A549 treated with CpdA at 1 μM for 4 hours (cell line): ENCODE measurements at places on chromosomes 12 and 14. TPM values are rescaled to one million over a fixed set of nuclear protein-coding genes. Genes with fewer than 3 reads are reported as not detected.

Gene TRPV4
- 0.07 to 0.11 TPM (median 0.09 TPM) in 4 of 5 replicates, not detected in the other for total RNA-seq

Gene P2RX2
- total RNA-seq = not detected in 5 replicates

Gene LGR5
- total RNA-seq = 0.08 TPM in 1 of 5 replicates, not detected in the others

Gene FITM1
- total RNA-seq = 0.13 TPM in 1 of 5 replicates, not detected in the others

Gene SYNDIG1L
- not detected in 5 replicates for total RNA-seq
